CD4-positive, alpha-beta memory T cell (primary cell): ENCODE measurements at places on chromosomes 3 and 15. TPM values are rescaled to one million over a fixed set of nuclear protein-coding genes. Genes with fewer than 3 reads are reported as not detected.

Gene PAK6
- 1.7 TPM for polyA plus RNA-seq

Gene COX5A
- 336 TPM for polyA plus RNA-seq

Gene CCR2
- polyA plus RNA-seq: 64.7 TPM

Gene TFDP2
- polyA plus RNA-seq: 15.4 TPM

Gene ROPN1
- not detected for polyA plus RNA-seq

- no peak overlapping the region for H3K27ac ChIP-seq
- no peaks in the 10 kb centered on the region for H3K36me3 ChIP-seq
- no peak overlapping the region for H3K4me3 ChIP-seq
- H3K4me1 ChIP-seq: peaks cover 23% of the 10 kb centered on the region
- H3K27me3 ChIP-seq: no peaks in the 10 kb centered on the region
Observed at GRCh38 chr3:81758275-81758674, 3.2 kb downstream of the GBE1 start.

DNA sequence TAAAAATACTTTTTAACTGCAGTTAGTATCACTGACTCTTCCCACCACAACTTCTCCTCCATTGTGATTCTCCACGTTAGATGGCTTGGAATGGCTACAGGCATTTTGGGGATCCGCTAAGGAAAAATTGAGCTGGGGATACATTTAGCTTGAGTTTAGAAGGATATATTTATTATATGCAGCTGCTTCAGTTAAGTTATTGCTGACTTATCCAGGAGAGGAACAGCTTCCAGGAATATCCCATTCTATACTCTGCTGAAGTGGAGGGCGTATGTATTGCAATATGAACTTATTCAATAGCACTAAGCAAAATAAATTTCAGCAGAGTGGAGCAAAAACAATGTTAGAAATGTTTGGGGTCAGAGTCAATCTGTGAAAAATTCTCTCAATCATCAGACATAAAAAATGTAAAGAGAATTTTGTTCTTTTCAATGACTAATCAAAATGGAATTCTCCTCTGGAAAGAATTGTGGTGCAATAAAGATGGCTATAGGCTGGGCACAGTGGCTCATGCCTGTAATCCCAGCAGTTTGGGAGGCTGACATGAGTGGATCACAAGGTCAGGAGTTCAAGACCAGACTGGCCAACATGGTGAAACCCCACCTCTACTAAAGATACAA, 84.7 kb downstream of the NCEH1 start:
- no peak overlapping the region for H3K4me3 ChIP-seq
- H3K27me3 ChIP-seq: no peaks in the 10 kb centered on the region
- no peaks in the 10 kb centered on the region for H3K4me1 ChIP-seq

DNA sequence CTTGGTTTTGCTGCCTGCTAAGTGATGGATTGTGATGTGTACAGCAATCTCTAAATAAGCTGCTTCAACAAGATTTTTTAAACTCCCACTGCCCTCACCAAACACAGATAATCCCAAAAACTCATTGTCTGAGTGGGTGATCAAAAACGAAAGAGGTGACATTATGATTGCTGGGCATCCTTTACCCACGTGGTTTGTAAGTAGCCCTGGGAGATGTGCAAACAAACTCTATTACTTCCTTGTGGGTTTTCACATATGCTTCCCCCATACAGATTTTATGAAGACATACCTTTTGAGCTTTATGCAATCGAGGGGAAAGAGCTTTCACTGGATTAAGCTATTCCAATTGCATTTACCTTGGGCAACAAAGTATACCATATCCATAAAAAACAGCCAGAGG, 1000.4 kb downstream of the FHIT start:
- no peak overlapping the region for H3K27ac ChIP-seq
- H3K4me3 ChIP-seq: no peak overlapping the region
- no peak for DNase-seq
- no peaks in the 10 kb centered on the region for H3K27me3 ChIP-seq
- no peaks in the 10 kb centered on the region for H3K4me1 ChIP-seq

- no peaks in the 10 kb centered on the region for H3K27me3 ChIP-seq
- H3K4me3 ChIP-seq: no peak overlapping the region
- H3K4me1 ChIP-seq: no peaks in the 10 kb centered on the region
- no peak for DNase-seq
- H3K36me3 ChIP-seq: no peaks in the 10 kb centered on the region
Observed at GRCh38 chr15:88932271-88932874, 19.2 kb upstream of the MFGE8 start.

DNA sequence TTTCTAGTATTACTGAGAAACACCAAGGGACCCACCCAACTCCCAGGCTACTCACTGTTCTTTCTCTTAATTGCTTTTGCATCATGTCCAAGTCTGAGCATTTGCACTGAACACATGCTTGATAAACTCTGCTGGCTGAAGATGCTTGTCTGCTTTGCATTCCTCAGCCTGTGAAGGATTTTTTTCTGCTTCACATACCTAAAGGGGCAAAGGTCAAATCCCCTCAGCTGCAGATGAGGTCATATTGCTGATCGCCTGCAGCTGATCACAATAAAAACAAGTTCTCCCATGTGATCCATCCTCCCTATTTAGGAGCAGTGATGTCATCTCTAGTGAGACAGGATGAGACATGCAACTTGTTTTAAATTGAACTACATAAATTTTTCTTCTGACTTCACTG, 84.6 kb upstream of the DCBLD2 start:
- no peak overlapping the region for H3K4me3 ChIP-seq
- H3K4me1 ChIP-seq: no peaks in the 10 kb centered on the region
- no peaks in the 10 kb centered on the region for H3K27me3 ChIP-seq
- no peak overlapping the region for H3K27ac ChIP-seq

DNA sequence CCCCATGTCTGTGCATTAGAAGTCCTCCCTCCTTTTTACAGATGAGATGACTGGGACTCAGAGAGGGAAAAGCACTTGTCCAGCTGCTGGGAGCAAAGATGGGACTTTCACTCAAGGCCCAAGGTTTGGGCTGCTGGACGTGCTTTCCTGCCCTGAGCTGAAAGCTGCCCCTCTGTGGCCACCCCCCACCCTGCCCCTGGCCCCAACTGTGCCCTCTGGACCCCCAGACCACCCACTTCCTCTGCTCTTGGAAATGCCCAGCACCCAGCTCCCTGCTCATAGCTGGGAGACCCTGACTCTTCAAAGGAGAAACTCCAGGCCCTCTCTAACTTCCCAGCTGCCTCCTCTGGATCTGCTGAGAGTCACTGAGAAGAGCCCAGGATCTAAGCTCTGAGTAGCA, 20.7 kb downstream of the GRIP2 start:
- no peak overlapping the region for H3K27ac ChIP-seq
- H3K27me3 ChIP-seq: no peaks in the 10 kb centered on the region
- H3K4me1 ChIP-seq: no peaks in the 10 kb centered on the region

GRCh38 chr3:6825524-6825923, 35.4 kb upstream of the GRM7 start:
- H3K36me3 ChIP-seq: no peaks in the 10 kb centered on the region
- H3K4me3 ChIP-seq: no peak overlapping the region
- DNase-seq: no peak
- H3K4me1 ChIP-seq: no peaks in the 10 kb centered on the region

- H3K4me1 ChIP-seq: peaks cover 33% of the 10 kb centered on the region
- H3K36me3 ChIP-seq: no peaks in the 10 kb centered on the region
- no peak overlapping the region for H3K4me3 ChIP-seq
- no peak overlapping the region for H3K27ac ChIP-seq
- H3K27me3 ChIP-seq: no peaks in the 10 kb centered on the region
Observed at GRCh38 chr3:71366988-71367604, 216.4 kb downstream of the FOXP1 start.
